ENCODE measurements at places on chromosomes 12 and 14.

DNA sequence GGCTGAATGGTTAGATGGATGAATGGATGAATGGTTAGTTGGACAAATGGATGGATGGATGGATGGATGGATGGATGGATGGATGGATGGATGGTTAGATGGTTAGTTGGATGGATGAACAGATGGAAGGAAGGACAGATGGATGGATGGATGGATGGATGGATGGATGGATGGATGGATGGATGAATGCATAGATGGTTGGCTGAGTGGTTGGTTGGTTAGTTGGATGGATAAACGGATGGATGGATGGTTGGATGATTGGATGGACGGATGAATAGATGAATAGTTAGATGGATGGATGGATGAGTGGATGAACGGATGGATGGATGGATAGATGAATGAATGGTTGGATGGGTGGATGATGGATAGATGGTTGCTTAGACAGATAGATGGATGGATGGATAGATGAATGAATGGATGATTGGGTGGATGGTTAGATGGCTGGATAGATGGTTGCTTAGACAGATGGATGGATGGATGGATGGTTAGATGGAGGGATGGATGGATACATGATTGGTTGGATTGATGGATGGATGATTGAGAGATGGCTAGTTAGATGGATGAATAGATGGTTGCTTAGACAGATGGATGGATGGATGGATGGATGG lies 48.8 kb upstream of the HSPB8 start:
- no peak for DNase-seq

DNA sequence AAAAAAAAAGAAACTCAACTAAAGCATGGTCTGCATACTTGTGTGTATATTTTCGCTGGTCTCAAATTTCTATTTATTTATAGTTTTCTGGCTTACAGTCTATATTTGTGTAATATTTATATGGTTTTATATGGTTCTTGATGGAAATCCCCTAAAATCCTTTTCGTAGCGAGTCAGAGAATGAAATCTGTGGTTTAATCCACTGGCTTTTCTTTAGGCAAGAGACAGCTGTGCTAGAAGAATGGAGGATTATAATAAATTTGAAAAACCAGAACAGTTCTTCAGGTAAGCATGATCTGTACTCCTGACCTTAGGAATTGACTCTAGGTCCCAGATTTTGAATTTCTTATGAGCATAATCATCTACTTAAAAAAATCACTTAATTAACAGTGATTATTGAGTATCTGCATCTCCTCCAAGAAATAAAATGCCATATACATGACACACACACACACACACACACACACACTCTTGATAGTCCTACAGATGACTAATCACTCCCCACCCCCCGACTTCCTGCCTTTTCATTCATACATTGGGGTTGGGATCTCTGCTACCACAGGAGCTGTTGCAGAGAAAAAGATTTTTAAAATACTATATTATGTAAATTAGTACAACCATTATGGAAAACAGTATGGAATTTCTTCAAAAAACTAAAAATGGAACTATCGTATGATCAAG lies 113.4 kb downstream of the CRADD start:
- no peak for DNase-seq

GRCh38 chr14:77738559-77739250 lies 22.3 kb downstream of the SNW1 start:
- no peak for DNase-seq

DNA sequence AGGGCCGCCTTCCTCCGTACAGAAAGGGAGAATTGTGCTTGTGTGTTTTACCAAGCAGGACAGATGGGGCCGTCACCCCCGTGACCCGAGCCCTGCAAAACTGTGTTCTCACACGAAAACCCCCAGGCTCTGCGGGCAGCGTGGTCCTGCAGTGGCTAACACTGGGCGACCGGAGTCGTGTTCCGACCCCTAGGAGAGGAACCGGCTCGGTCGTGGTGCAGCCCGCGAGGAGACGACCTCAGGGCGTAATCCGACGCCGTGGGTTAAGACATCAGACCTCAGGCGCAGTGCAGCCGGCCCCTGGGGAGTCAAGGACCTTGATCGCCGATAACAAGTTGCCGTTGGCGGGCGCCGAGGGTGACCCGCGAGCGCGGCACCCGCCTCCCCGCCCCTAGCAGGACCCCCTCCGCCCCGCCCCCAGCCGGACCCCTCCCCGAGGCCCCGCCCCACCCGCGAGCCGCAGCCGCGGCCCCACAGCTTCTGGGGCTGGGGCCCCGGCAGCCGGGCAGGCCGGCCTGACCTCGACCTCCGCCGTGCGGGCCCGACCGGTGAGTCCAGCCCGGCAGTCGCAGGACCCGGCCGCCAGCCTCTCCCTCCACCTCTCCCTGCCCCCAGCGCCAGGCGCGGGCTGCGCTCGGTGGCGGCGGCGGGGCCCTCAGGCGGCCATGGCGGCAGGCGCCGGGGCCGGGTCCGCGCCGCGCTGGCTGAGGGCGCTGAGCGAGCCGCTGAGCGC lies at the start of gene CHPT1:
Gene CHPT1 (plus strand): TSS at position 444 of the 733 bp plus-strand sequence. CDS start 222 bp downstream, at position 666.
- peak; percentile 27 for DNase-seq

GRCh38 chr14:46818147-46818546 lies 166.6 kb upstream of the RPL10L start:
- DNase-seq = no peak

- DNase-seq = no peak
Measured at GRCh38 chr14:77955816-77956484, 156.0 kb downstream of the ADCK1 start.

DNA sequence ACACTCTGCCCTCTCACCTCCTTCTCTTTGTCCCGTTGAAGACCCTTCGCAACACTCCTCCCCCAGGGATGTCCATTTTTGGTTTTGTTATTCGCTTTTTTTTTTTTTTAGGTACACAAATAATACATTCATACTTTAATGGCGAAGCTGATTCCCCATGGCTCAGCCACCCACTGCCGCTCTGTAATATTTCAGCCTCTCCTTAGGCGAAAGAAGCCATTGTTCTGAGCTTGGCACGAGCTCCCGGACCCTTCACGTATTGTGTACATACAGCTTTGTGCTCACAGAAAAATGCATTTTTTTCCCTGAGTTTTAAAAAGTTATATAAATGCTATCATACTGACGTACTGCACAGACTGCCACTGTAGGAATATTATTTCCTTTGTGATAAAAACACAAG lies 115.0 kb downstream of the TMEM132C start:
- peak; percentile 11 for DNase-seq

- no peak for DNase-seq
Measured at GRCh38 chr14:105015242-105015641, 5.6 kb downstream of the CDCA4 start.

- DNase-seq = no peak
Measured at GRCh38 chr12:26918321-26919215, 19.2 kb downstream of the INTS13 start.

DNA sequence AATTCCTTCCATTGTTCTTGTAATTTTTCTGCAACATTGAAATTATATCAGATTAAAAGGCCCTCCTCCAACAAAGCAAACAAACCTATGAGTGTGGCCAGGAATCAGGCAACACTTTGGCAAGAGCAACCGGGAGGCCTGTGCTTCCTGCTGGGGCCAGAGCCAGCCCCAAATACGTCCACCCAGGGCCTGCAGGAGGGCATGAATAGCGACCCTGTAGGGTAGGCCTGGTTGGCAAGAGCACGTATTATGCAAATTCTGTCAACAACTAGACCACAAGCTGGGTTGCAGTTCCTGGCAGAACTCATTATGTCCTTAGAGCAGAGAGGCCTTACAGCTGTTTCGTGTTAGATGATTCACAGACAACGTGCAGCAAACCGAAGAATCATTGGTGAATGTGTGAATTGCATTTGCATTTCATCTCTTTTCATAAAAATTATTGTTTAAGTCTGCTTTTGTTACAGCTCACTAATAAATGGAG lies 26.9 kb upstream of the LGALS3 start:
- peak; percentile 82 for DNase-seq

- no peak for DNase-seq
Measured at GRCh38 chr14:40365305-40365704, 933.1 kb upstream of the FBXO33 start.

GRCh38 chr12:128069359-128069997 lies 197.5 kb upstream of the TMEM132C start:
- DNase-seq = no peak

DNA sequence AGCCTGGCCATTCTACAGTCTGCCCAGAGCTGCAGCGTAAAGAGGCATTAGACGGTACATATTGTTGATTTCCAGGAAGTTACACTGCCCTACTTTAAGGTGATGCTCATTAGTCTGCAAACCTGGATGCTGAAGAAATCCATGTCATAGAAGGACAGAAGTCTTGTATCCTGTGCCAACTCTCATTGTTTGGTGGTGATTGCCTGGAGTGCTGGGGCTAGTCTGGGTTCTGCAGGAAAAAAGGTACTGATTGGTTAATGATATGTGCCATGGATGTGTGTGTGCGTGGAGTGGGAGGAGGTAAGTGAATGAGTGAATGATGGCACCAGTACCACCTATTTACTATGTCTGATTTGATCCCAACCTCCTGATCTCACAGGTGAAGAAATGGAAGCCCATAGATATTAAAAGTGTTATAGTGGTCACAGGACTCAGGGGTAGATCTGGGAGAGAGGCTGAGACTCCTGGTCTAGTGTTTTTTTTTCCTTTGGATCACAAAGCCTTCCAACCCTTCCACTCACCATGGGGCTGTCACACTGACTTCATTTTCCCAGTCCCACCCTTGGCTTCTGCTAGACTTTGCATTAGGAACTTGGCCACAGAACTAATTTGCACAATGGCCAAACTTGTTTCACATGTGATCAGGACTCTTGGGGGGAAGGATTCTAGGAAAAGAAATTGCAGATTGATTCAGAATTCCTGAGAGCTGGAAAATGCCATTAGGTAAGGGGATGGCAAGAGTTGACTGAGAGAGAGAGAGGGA lies 96.1 kb downstream of the TMX1 start:
- no peak for DNase-seq

GRCh38 chr14:76371066-76371465 lies 4.9 kb upstream of the ESRRB start:
- no peak for DNase-seq

DNA sequence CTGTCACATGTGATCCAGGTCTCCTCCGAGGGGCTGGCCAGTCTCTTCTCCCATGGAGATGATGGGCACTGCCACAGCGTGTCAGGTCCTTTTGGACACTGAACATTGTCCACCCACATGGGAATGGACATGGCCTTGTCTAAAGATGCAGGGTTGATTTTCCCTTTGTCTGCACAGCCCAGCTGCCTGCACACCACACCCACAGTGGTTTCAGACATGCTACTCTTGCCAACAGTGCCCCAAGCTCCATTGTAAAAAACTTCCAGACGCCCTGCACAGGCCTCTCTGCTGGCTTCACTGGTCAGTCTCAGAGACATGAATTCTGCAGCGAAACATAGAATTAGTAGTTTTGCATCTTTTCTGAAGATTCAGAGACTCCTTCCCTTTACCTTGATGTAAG lies 18.5 kb downstream of the CD163 start:
- DNase-seq = no peak

DNA sequence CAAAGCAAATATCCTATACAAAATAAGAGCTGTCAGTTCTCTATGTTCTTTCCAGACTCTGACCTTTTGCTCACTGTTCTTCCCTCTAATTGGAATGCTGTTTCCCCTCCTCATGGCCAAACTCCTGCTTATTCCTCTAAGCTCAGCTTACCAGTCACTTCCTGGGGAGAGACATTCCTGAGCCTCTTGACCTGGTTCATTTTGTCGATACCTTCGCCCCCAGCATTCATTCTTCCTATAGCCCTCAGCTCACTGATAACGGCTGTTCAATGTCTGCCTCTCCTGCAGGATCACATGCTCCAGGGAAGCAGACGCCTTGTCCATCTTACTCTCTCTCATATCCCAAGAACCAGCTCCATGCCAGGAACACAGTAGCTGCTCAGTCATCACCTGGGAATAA lies 431.0 kb downstream of the MED13L start:
- DNase-seq = no peak

DNA sequence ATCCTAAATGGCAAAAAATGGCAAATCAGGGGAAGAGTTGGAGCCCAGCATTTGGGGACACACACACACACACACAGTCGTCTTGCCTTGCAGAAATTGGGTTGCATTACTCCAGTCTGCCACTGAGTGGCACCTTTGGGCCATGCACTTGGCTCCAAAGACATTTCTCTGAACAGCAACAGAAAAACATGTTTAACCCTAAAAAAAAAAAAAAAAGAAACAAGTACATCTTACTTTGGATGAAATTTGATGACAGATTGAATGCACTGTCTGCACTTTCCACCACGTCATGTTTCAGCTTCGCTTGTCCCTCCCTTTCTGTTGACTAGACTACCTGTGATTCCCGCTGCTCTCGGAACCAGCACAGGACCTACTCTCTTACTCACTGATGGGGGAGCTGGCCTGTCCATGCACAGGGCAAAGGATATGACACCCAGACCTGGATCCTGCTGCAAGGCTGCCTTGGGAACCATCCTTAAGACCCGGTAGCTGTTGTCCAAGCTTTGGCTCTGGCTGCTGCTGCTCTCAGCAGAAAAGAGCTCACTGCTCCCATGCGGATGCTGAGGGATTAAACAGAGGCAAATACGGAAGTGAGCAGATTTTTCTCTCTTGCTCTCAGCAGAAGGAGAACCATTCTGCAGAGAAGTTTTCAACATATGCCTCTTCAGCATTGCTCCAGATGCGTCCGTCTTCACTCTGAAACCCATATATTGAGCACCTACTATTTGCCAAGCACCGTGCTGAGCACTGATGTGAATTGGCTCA lies 376.8 kb downstream of the DPF3 start:
- peak; percentile 56 for DNase-seq

GRCh38 chr12:109656743-109657142 lies 56.9 kb upstream of the FAM222A start:
- DNase-seq = no peak

GRCh38 chr12:19055589-19055988 lies 73.9 kb upstream of the PLEKHA5 start:
- no peak for DNase-seq

DNA sequence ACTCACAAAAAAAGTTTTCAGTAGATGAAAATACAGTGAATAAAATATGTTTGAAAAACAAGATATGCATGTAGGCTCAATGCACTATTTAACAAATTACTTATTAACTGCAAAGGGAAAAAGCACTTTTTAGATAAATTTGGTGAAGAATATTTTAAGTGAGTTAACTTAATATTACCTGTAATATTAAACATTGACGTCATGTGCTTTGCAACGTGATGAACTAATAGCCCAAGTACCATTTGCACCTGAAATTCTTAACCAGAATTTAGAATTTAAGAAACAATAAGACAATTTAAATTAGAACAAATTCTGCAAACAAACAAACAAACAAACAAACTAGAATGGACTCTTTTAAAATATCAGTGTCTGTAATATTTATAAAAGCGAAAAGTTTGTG lies 659.0 kb upstream of the NOVA1 start:
- DNase-seq = no peak

Data from NCI-H1092 (cell line).